SK-MEL-5 (cell line): ENCODE measurements at places on chromosomes 7 and 10. TPM values are rescaled to one million over a fixed set of nuclear protein-coding genes. Genes with fewer than 3 reads are reported as not detected.

CPXM2 gene
- 1.2 and 1.4 TPM in 2 replicates for total RNA-seq

TRIM73 gene
- 0.37 and 0.50 TPM in 2 replicates for total RNA-seq

GRCh38 chr10:98589007-98589406, 142.3 kb upstream of the HPS1 start:
- peak; percentile 21 for DNase-seq

DNA sequence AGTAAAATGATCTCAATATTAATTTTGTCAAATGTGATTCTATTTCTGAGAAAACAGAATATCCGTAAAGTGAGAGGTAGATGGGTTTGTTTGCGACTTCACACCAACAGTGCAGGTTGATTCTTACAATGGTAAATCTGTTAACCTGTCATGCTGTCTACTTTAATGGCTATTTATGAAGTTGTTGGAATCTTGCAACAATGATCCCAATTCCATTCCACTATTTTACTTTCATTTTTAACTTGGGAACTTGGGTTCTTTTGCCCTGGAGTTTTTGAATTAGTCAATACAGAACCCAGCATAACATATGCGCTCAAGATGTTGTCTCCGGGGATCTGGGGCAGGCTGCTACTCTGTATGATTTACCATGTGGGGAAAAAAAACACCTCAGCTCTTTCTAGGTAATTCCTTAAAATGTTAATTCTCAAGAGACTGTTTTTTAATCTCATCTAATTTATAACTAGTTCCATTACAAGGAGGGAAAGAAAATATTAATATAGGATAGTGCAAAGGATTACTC, 1.2 kb downstream of the LGI1 start:
- DNase-seq = no peak

DNA sequence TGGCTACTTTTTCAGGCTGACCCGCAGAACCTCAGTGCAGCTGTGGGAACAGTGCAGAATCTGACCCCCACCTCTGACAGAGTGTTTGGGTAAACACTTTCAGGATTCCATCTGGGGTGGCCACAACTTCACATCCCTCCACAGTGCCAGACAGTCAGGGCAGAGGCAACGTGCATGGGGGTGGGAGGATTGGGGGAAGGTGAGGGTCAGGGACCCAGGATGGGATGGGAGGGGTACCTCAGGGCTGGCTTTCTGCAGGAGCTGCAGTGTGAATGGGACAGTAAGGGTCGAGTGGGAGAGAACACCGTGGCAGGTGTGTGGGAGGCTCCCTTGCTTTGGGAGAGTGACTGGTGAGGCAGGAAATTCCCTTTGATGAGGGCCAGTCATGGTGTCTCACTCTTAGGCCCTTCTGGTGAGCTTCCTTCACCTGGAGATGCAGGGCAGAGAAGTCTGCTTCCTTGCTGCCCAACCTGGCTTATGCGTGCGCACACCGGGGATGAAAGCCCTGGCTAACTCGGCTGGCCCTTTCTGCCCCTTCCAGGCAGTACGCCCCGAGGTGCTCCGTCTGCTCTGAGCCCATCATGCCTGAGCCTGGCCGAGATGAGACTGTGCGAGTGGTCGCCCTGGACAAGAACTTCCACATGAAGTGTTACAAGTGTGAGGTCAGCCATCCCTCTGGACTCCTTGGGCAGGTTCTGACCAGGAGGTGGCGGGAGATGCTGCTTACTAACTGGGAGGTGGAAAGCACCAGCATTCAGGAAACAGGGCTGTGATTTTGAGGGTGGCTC, 8.4 kb downstream of the ZYX start:
- no peak for DNase-seq

DNA sequence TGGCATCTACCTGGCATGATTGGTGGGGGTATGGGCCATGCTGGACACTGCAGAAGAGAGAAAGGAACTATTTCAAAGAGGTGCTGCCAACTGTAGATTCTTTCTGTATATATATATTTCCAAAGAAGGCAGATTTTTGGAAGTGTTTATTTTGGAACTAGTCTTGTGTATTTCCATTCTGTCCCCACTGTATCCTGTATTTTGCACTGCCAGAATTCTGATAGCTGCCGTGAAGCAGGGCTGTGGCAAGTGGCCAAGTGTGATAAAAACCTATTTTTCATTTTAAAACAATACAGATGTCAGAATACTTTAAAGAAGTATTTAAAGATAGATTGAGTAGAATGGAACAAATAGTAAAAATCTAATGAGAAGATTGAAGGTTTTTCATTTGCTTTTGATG, 17.1 kb downstream of the MCU start:
- no peak for DNase-seq

GRCh38 chr10:27822301-27822700, 76.7 kb upstream of the MKX start:
- no peak for DNase-seq

DNA sequence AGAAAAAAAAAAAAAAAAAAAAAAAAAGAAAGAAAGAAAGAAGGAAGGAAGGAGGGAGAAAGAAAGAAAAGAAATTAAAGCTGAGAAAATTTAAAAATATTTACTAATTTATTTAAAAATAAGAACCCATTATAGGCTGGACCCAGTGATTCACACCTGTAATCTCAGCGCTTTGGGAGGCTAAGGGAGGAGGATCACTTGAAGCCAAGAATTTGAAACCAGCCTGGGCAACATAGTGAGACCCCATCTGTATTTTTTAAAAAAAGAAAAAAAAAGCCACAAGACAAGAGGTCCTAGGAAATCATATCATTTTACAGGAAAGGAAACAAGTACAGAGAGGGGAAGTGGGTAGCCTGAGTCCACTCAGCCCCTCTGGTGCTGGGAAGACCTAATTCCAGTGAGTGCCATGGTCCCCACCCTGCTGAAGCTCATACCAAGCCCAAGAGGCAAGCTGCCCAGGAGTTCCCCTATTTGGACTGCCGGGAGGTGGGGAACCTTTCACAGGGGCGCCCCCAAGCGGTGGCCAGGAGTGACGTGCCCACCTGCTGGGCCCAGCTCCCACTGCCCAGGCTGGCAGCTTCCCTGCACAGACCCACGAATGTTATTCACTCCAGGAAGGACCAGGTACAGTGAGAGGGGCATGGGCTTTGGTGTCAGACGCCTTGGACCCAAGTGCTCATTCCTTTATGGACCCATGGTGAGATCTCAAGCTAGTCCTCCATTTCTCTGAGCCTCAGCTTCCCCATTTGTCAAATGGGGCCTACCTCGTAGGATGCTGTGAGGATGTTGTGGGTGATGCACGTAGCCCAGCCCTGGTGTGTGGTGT, 133.6 kb downstream of the ZMIZ1 start:
- DNase-seq = peak; percentile 52

GRCh38 chr10:46084321-46085165, 38.5 kb upstream of the MSMB start:
- no peak for DNase-seq

DNA sequence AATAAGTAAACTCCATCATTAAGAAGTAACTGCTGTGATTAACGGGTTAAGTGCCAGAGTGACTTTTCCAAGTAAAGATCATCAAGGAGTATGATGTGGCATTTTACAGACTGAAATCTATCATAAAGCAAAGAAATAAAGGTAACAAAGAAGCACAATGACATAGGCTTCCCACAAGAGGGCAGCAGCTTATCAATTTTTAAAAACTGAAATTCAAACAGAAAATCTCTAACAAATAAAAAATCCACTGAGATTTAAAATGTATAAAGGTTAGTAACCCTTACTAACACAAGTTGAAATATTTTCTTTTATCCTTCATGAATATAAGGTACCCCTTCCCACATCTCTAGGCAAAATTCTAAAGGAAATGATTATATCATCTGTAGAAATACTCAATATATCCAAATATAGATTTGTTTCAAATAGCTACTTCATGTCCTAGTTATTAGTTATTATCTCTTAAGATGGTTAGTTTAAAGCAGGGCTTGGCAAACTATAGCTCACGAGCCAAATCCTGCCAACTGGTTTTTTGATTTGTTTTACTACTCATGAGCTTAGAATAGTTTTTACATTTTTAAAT, 29.2 kb downstream of the FAM3C start:
- peak; percentile 61 for DNase-seq
